NT2/D1 (cell line): ENCODE measurements at places on chromosomes 6 and 20.
A peak's percentile ranks its signal among the peaks of the same experiment; 100 is the strongest.

DNA sequence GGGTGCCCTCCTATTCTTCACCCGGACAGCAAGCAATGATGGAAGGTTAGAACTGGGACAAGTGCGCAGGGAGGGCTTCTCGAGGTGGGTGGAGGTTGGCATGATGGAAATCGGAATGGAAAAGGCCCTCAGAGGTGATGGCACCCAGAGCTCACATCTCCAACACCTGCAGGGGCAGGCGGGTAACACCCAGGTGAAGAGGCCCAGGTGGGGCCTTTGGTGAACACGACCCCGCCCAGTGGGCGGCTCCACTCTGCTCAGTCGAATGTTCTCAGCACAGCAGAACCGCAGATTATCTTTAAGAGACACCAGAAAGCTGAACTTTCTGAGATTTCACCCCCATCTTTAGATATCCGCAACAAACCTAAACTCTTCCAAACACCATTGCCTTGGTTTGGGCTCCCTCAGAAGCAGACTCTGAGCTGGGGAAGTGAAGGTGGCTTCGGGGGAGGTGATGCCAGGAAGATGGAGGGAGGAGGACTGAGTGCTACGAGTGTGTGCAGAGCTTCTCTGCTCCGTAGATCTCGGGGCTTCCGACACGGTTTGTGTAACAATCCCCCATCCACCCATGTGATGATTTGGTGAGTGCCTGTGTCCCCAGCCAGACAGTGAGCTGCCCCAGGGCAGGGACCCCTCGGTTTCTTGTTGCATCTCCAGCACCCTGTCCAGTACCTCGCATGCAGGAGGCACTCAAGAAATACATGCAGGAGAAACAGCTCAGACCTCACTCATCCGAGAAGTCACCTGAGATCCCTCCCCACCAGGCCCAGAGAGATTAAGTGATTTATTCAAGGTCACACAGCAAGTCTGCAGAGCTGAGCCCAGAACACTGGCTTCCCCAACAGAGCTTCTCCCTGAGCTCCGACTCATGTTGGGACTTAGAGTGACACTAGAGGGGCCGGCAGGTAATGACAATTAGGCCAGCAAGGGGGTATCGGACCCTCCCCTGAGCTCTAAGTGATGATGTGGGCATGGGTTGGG lies 45.4 kb downstream of the BPIFB1 start:
- no peak for DNase-seq

DNA sequence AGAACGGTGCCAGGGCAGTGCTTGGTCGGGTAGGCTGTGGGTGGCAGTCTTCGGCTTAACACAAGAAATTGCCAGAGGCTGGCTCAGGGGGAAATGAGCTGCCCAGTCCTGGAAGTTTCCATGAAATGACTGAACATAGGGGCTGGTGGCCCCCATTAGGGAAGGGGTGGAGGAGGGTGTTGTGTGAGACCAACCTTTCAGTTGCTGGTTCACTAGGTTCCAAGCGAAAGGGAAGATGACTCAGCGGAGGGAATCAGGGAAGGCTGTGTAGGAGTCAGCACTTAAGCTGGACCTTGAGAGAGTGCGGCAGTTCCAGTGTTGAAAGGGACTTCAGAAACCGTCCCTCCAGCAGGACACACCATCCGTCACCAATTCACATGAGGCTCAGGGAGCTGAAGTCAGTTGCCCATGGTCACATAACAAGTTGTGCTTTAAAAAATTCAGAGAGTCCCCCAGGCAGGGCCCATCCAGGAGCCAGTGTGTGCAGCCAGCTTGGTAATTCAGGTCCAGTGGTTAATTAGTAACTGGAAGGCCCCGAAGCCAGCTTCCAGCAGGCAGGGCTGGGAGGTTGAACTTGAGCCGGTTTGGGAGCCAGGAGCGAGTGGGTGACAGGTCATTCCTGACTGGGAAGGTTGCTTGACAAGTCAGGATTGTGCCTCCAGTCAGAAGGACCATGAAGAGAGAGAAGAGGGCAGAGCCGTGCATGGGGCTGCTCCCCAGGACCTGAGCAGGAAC lies at the start of gene SGK2:
SGK2 (plus strand) TSS at position 616 of the 735 bp plus-strand sequence. CDS start 7,469 bp downstream, outside the sequence.
- no peak for DNase-seq

- DNase-seq, result peak; percentile 16
Measured at GRCh38 chr6:85865420-85866369, 223.0 kb upstream of the SYNCRIP start.

DNA sequence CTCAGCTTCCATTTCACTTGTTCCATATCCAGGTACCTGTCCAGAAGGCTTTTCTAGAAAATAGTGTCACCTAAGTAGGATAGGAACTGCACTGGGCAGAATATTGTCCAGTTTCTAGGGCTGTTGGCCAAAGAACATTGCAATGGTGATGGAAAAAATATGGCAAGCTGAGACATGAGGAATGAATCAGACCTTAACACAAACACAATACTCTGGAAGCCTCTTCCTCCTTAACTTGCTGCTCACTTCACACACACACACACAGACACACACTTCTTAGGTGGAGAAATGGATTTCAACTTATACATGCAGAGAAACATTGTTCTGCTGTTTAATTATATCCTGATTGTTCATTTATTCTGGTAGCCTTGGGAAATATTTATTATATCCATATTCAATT lies 203.0 kb upstream of the RGS17 start:
- DNase-seq, result no peak

DNA sequence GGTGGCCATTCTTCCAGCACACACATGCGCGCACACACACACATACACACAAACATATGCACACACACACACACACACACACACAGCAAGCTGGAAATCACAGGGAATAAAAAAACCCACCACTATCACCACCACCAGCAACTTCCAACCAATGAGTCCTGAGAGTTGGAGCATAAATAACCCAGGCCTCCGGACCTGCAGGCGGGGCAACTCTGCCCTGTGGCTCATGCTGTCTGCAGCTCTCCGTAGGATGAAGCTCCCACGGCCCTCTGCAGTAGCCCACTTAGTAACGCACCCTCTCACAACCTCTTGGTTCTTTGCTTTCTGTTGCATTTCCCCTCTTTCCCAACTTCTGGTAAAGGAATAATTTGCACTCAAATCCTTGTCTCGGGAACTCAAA lies 275.2 kb downstream of the PREX1 start:
- DNase-seq, result no peak

DNA sequence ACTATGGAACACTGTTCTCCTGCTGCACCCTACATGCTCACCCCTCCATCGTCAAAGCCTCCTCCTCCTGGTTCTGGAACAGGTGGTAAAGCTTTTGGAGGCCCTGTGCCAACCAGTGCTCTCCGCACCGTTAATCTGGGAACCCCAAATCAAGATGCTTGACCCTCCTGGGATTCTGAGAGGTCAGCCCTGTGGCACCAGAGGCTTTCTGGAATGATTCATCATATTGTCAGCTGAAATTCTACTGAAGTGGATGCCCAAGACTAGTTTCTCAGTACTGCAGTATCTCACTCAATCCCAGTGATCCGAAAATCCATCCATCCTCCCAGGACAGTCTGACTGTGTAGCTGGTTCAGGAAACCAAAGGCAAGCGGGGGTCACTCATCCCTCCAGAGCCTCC lies 92.7 kb downstream of the TRERF1 start:
- no peak for DNase-seq

- DNase-seq, result peak; percentile 9
Measured at GRCh38 chr6:155493694-155494143, 38.1 kb upstream of the NOX3 start.

DNA sequence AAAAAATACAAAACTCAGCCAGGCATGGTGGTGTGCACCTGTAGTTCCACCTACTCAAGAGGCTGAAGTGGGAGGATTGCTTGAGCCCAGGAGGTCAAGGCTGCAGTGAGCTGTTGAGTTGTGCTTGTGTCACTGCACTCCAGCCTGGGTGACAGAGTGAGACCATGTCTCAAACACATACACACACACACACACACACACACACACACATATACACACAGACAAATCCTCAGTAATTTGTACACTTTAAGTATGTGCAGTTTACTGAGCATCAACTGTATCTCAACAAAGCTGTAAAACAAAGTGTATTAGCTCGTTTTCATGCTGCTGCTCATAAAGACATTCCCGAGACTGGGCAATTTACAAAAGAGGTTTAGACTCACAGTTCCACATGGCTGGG lies 7.3 kb downstream of the TFB1M start:
- no peak for DNase-seq

GRCh38 chr6:152295346-152295745 lies 341.8 kb downstream of the SYNE1 start:
- DNase-seq, result no peak

DNA sequence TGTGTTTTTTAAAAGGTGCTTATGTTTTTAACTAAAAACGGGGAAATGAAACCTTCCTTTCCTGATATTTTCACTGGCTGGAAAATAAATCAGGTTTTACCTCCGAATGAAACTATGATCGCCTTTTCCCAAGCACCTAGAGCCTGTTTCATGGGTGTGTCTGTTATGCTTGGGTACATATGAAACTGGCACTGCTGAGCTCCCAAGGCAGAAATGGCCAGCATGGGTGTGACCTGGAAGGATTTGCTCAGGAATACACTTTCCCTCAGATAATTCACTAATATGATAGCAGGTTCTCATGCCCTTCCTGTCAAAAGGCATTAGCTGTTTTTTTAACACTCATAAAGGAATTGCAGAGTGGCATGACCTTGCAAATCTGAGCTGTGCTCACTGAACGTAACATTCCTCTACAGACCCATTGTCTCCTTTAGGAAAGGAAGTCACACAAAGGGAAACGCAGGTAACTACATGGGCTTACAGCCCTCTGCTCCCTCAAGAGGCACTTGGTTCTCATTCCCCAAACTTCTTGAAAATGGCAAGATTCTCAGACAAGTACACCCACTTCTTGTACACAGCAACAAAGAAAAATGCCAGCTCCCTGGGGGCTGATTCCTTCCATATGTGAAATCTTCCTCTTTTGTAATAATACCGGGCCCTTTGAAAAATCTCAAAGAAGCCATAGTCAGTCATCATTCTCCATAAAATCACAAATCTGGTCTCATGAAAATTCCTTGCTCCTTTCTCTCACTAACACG lies 72.7 kb downstream of the METTL24 start:
- DNase-seq, result no peak

- DNase-seq, result no peak
Measured at GRCh38 chr6:111644893-111645430, 39.3 kb upstream of the TRAF3IP2 start.

- DNase-seq, result peak; percentile 11
Measured at GRCh38 chr6:158972241-158973233, 27.5 kb downstream of the RSPH3 start.

GRCh38 chr6:34524499-34524898 lies 31.6 kb downstream of the SPDEF start:
- no peak for DNase-seq

- DNase-seq, result no peak
Measured at GRCh38 chr20:2762578-2763131, 37.8 kb downstream of the CPXM1 start.

DNA sequence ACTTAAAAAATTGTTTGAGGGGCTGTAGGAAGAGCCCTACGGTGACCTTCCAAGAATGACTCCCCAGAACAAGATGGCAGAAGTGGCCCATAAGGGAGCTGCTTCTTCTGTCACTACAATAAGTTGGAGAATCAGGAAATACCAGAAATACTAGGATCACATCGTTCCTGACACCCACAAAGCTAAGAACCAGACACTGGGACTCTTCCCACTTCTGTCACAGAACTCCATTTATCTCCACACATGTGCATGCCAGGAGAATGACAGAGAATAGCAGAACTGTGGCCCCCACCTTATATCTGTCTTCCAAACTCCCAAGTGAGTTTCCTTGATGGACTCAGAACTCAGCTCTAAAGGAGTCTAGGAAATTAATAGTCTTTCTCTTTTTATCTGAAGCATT lies 54.6 kb upstream of the UBR2 start:
- DNase-seq, result no peak

DNA sequence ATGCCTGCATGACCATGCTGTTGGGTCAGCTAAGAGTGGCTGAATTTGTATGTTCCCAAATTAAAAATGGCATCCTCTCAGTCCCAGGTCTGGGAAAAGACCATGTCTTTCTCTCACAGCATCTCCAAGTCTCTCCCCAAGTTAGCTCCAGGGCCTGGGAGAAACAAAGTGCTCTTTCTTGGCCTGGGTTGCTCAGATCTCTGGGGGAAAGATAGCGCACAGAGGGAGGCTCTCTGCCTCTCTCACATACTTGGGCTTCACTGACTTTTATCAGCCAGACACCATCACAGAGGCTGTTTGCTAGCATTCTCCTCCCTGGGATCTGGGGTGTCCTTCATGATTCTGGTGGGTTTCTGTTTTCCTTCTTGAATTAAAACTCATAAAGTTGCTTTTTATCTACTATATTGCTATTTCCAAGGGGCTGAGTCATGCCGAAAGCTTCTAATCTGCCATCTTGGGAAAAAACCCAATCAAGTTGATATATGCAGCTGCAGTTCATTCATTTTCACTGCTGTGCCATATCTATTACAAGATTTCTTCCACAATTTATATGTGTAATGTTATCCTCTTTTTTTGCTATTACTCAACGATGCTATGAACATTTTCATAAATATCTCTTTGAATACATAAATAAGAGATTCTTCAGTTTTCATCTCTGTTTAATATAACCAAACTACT lies 190.2 kb downstream of the MOXD1 start:
- DNase-seq, result no peak

DNA sequence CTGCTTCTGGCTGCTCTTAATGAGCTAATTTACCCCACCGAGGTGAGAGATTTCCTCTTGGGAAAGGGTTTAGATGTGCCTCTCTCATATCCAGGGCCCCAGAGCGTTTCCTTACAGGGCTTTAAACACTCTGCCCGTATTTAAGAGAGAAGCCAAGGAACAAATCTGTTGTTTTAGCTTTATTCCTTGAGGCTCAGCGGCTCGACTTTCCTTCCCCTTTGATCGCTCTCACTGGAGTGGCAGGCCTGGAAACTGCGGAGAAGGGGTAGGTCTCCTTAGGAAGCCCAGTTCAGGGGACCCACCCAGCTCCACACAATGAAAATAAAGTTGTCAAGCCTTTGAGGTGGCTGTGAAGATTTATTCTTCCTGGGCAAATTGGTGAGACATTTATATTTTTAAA lies 132.0 kb upstream of the JAG1 start:
- DNase-seq, result no peak

DNA sequence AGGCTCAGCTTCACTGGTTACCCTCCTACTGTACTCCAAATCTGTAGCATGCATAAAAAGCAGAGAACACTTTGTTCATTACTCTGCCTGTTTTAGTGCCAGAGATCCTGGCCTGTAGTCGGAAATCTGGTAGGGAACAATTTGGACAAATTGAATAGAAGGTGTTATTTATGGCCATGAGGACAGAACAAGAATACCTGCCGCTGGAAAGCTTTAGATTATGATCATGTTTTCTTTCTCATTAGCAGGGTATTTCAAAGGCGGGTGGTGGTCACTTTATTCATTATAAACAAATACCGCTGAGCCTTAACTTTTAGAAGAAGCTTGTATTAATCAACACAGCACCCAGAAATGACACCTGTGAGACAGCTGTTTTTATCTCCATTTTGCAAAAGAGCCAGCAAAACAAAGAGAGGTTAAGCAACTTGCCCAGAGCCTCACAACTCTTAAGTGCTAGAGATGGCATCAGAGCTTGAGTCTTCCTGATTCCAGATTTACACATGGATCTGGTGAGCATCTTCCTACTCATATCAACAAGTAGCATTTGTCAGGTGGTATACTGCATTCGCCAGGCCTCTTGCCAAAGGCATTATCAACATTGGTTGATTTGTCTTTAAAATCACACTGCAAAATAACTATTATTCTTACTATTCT lies 110.5 kb downstream of the LCA5 start:
- no peak for DNase-seq

GRCh38 chr20:436476-436875 lies 25.9 kb downstream of the TBC1D20 start:
- DNase-seq, result no peak
